ENCODE measurements at places on chromosomes 7 and 10.

GRCh38 chr7:70241536-70242175 is 643.4 kb downstream of the AUTS2 start:
- no peak for DNase-seq

GRCh38 chr10:49645417-49645816 is 31.6 kb downstream of the CHAT start:
- DNase-seq, result no peak

DNA sequence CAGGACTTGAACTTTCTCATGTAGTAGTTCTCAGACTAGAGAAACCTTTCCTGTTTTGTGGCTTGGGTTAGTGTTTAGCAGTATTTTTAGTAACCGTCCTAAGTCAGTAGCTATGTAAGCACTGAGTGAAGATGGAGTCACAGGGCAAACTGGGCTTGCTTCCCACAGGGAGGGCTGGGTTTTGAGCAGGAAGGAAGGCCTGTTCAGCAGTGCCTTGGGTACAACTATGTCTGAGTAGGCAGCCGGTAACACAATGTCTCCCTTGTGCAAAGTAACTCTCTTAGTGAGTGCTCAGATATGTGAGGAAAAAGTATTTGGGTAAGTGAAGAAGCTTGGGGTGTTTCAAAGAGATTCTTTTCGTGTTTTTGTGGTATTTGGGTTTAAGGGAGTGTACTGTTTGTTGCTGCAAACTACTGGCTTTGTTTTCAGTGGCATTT is 96.4 kb downstream of the CCSER2 start:
- DNase-seq, result no peak

DNA sequence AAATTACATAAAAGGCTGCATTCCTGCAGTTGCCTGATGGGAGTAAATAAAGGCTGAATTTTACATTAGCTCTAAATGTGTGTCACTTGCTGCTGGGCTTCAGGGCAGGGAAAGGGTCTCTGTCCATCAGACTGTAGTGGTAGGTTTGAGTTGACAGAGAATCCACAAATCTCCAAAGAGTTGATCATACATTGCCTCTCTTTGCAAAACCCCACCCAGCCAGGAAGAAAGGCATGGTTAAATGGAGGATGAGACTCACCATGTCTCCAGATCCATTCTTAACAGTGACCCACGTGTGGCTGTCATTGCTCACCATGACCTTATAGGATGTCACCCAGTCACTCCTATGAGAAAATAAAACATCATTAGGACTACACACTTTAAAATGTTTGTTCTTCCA is 92.8 kb downstream of the CPXM2 start:
- DNase-seq, result no peak

DNA sequence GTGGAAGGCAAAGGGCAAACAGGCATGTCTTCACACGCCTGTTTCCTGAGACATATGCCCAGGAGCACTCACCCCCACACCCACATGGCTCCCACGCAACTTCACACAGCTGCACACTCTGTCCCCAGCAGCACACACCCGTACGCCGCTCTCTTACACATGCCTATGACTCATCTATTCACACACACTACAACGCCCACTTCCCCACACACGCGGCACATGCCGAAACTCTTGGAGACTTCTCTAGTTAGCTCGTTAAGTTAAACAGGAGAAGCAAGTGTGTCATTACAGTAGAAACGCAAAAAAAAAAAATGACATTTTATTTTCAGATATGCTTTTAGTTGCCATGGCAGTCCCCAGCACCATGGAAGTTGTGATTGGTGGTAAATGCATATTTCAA is 6.7 kb downstream of the CALN1 start:
- DNase-seq, result no peak

DNA sequence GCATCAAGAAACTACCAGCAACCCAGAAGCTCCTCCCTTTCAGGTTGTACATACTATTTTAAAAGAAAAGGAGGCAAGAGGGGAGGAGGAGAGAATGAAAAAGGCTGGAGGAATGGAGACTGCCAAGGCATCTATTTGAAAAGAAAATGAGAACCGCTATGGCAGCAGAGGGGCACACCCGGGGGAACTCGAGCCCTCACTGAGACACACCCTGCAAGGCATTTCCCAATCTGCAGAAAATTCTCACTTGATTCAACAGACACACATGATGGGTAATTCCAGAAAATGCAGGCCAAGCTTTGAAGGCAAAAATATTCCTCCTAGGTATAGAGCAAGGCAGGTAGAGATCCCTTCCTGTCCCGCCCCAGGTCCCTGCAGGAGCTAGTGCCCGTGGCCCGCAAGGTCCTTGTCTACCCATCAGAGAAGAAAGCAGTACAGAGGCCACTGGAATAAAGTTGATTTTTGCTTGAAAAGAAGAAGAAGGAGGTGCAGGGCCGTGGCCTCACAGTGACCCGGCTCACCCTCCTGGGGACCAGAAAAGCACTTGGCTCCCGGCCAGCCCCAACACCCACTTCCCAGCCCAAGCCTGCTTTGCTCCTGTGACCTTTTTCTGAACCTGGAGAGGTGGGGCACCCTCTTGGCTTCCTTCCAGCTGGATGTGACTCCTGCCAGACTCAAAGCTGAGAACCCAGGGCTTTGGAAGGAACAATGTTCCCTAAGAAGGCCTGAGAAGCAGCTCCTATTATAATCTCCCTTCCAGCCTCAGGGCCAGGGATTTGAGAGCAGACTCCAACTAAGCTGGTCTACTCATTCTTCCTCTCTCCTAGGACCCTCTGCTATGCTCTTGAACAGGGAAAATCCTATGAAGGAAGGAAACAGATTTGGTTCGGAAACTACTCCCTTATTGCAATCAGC is 6.2 kb upstream of the PIK3CG start:
- DNase-seq, result no peak

- DNase-seq, result no peak
Observed at GRCh38 chr10:73044378-73045285, 52.0 kb downstream of the P4HA1 start.

- DNase-seq, result no peak
Observed at GRCh38 chr10:69048103-69048502, 39.8 kb upstream of the SRGN start.

DNA sequence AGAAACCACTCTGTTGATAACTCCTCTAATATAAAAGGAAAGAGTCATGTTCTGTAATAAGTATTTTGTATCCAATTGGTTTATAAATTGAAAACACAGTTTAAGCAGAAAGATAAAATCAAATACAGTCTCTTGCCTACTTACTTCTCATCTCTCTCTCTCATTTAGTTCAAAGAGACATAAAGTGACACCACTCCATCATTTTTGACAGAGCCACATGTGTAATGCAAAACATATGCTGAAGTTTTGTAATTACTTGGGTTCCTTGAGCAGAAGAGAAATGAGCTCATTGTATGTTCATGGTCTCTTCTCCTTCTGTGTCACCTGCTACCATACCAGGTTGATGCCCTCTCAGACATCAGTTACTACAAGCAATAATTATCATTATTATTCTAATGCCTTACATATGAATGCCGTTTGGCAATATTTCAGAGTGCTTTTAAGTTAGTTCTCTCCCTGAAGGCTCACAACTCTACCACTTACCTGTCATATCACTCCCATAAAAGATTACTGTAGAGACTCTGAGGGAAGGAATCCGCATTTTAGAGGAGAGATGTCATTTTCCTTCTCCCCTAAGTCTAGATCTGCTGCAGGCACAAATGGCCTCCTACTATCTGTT is 59.9 kb upstream of the SKAP2 start:
- no peak for DNase-seq

GRCh38 chr7:108382932-108383331 is 73.3 kb downstream of the NRCAM start:
- DNase-seq, result no peak

DNA sequence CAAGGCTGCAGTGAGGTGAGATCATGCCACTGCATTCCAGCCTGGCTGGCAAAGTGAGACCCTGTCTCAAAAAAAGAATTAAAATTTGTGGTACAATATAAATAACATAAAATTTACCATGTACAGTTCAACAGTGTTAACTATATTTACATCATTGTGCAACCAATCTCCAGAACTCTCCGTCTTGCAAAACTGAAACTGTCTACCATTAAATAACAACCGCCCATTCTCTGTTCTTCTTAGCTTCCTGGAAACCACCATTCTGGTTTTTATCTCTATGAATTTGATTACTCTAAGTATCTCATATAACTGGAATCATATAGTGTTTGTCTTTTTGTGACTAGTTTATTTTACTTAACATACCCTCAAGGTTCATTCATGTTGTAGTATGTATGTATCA is 167.6 kb downstream of the AUTS2 start:
- DNase-seq, result no peak

DNA sequence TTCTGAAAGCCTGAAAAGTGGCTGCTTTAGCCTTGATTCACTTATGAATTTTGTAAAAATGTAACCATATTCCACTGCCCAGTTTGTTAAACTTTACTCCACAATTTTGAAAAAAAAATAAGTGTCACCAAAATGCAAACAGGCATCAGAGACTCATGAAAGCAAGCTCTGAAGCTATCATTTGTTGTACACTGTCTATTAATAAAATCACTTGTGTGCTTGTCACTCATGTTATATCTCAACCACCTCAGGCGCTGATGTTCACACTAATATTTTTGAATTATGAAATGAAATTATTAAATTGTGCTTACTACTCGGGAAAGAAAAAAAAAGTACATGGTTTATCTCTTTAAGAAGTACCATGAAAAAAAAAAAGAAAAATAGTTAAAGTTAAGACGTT is 34.5 kb upstream of the DKK1 start:
- no peak for DNase-seq

GRCh38 chr7:3914051-3914775 is 613.2 kb downstream of the SDK1 start:
- no peak for DNase-seq

- DNase-seq, result no peak
Observed at GRCh38 chr7:143304938-143305337, 11.0 kb upstream of the CLCN1 start.

- no peak for DNase-seq
Observed at GRCh38 chr10:90818736-90819135, 39.1 kb downstream of the HTR7 start.

GRCh38 chr7:3559278-3559677 is 258.2 kb downstream of the SDK1 start:
- DNase-seq, result no peak

DNA sequence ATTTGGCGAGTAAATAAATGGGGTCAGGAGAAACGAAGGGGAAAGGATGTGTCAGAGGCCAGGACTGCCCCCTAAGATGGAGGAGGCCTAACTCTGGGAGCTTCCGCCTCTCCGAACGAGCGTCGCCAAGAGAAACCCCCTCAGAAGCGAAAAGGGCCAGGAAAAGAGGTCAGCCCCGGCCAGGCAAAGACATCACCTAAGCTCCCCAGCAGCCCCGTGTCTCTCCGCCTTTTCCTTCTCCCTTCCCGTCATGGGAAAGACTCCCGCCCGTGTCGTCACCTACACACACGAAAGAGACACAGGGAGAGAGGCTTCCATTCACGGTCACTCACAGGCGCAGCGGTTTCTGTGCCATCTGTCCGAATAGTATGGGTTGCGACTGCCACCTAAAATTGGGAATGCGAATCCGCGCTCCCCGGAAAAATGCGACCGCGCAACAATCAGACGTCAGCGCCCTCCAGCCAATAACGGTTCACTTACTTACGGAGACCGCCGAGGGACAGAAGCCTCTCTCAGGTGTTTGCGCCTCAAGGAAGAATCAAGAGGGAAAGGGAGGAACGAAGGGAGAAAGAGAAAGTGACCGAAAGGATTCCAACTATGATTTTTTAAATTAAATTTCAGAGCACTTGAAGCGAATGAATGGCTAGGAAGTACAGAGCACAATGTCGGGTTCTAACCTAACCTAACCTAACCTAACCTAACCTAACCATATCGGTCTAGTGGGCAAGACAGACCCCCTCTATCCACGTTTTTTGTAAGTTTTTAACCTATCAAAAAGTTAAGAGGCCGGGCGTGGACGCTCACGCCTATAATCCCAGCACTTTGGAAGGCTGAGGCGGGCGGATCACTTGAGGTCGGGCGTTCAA is at the start of gene CWF19L1:
Gene CWF19L1 (minus strand): TSS at position 400 of the 866 bp plus-strand sequence. CDS start 45 bp downstream, at position 355.
- no peak for DNase-seq

GRCh38 chr10:129898706-129899268 is 65.3 kb downstream of the EBF3 start:
- DNase-seq, result no peak

DNA sequence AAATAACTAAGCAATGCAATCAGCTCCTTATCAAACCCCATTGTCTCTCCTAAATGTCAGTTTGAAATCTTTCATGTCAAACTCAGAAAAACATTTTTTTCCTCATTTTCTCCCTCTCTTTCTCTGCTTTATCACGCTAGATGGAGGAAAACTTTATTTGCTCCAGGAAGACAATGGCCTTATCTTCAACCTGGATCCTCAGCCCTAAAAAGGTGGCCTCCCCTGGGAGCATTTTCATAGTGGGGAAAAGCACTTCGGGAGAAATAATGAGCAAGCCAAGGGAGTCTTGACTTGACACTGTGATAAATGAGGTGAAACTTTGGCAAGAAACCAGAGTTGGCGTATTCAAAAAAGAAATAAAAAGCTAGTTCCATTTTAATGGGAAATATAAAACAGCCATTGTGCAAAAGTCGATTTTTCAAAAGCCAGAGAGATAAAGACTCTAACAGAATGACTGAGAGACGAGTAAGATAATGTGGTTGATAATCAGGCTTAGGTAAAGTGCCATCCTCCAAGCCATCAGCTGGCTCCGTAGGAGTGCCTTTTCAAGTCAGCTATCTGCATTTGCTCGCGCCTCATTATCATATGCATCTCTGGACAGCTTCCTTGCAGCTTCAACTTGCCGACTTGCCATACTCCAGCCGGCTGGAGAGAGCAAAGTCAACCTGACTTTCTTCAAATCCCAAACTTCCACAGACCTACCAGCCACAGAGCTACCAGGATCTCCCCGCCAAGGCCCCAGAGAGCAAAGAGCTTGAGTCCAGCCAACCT is 19.9 kb downstream of the HABP2 start:
- DNase-seq, result no peak

DNA sequence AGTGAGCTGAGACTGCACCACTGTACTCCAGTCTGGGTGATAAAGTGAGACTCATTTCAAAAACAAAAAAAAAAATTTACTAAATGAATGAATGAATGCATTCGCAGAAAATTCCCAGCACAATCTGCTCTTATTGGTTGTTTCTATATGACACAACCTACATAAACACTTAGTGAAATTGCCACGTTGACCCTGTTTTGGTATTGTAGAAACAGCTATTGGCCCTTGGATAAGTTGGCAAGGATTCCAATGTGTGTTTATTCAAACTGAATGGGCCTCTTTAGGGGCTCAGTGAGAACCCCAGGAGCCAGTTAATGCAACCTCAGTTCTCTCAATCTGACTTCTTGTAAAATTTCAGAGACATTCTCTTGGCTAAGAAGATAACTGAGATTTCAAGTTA is 66.0 kb downstream of the HHEX start:
- no peak for DNase-seq

GRCh38 chr10:44044549-44044948 is 340.3 kb downstream of the CXCL12 start:
- DNase-seq, result no peak

- no peak for DNase-seq
Observed at GRCh38 chr7:67843001-67843565, 846.5 kb downstream of the TYW1 start.

Data from cortex of kidney (tissue), 1 donor.